ENCODE measurements at places on chromosomes 12 and 14.

- DNase-seq = no peak
These were observed 9.6 kb downstream of the TSPAN9 start for GRCh38 chr12:3086729-3087323.

DNA sequence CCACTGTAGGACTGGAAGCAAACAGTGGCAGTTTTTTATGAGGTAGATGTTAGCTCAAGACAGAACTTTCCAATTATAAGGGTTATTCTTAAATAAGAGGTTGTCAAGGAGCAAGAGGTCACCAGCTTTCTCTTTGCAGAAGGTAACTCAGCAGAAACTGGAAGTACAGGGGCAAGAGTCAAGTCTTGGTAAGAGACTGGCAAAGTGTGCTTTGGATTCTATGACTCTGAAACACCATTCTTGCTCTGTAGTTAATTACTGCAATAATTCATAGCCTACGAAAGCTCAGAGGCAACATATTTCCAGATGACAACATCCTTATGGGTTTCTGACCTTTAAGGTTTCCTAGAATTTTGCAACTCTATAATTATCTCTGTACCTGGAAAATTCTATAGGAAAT lies 51.3 kb downstream of the RMST start:
- DNase-seq = no peak

- DNase-seq = no peak
These were observed 945 bp upstream of the HIP1R start for GRCh38 chr12:122834104-122834920.

GRCh38 chr14:97337670-97338069 lies 540.5 kb downstream of the VRK1 start:
- no peak for DNase-seq

DNA sequence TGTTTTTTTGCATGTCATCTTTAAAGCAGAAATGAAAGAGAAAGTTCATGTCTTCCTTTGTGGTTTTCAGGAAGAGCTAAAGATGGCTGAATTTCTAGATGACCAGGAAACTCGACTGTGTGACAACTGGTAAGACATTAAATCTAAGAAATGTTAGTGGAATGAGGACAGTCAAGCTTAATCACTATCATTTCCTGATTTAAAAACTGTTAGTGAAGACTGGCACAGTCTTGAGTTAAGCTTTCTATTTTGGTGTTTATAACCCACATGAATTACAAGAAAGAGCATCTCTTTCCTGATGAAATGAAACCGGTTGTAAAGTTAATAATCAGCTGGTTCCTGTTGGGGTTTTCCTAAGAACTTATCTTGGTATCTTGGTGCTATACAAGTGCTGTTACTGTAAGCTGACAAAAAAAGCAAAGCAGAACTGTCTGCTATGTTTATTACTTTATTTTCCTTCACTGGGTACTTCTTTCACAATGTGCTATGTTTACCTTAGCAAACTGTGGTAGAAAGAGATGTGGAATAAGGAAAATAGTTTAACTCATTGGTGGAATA lies 5.2 kb downstream of the TRAFD1 start:
- DNase-seq = no peak

- no peak for DNase-seq
These were observed 42.1 kb downstream of the MGST1 start for GRCh38 chr12:16389594-16389993.

- no peak for DNase-seq
These were observed 47.6 kb downstream of the NINJ2 start for GRCh38 chr12:615620-616019.

DNA sequence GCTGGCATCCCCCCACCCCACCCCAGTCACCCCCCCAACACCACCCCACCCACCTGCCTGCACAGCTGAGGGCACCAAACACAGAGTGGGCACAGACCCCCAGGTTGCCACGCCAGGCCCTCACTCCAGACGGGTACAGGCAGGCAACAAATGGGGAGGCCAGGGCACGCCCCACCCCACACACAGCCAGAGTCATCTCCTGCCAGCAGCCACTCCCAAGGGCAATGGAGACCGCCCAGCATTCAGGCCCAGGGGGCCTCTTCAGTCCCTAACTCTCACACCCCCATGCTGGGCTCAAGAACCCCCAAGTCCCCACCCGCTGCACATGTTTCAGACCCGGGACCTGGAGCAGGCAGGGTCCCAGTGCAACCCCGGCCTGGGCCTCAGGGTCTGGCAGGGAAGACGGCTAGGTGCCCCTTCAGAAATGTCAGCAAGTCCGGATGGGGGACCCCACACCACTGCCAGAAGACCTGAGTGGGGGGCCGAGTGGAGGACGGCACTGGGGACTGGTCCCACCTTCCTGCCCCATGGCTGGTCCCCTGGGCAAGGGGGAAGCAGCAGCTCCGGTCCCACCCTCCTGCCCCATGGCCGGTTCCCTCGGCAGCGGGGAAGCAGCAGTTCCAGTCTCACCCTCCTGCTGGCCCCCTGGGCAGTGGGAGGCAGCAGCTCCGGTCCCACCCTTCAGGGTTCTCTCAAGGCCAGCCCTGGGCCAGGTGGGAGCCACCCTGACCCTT lies 11.9 kb downstream of the AKT1 start:
- DNase-seq = no peak

DNA sequence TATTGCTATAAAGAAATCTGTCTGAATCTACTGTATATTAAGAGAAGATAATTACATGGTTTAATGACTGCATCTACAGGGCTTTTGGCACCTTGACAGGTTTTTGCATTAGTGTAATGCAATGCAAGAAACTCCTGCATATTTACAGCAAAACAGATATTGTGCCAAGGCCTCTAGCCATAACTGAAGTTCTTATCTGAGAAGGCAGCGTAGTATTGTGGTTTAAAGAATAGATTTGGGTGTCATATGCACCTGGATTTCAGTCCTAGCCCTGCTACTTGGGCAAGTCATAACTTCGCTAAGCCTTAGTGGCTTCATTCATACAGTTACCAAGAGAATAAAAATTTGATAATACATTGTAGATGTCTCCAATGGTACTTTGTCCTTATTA lies 350.1 kb downstream of the CCDC91 start:
- no peak for DNase-seq

DNA sequence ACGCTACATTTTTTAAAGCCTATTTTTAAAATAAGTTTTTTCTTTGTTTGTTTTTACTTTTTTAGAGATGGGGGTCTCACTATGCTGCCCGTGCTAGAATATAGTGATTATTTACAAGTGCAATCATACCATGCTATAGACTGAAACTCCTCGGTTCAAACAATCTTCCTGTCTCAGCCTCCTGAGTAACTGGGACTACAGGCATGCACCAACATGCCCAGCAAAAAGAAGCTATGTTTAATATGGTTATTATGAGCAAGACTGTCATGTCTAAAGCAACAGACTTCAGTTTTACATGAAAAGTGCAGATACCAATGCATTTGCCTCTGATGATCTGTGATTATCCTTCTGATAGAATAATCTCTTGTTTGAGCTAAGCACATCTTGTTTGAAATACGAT lies 45.6 kb upstream of the SGPP1 start:
- no peak for DNase-seq

Measured in T1000 (cell line).